ENCODE measurements at places on chromosomes 16 and 17.
A peak's percentile ranks its signal among the peaks of the same experiment; 100 is the strongest.

GRCh38 chr16:19809121-19809635, 75.5 kb downstream of the GPRC5B start:
- peak; percentile 26 for DNase-seq

- no peak for DNase-seq
These were observed 477 bp upstream of the ARHGAP27 start for GRCh38 chr17:45433159-45433535.

- DNase-seq, result no peak
These were observed 45.7 kb downstream of the TMEM186 start for GRCh38 chr16:8751481-8752311.

- no peak for DNase-seq
These were observed 224.3 kb upstream of the EEF2KMT start for GRCh38 chr16:5321930-5322329.

DNA sequence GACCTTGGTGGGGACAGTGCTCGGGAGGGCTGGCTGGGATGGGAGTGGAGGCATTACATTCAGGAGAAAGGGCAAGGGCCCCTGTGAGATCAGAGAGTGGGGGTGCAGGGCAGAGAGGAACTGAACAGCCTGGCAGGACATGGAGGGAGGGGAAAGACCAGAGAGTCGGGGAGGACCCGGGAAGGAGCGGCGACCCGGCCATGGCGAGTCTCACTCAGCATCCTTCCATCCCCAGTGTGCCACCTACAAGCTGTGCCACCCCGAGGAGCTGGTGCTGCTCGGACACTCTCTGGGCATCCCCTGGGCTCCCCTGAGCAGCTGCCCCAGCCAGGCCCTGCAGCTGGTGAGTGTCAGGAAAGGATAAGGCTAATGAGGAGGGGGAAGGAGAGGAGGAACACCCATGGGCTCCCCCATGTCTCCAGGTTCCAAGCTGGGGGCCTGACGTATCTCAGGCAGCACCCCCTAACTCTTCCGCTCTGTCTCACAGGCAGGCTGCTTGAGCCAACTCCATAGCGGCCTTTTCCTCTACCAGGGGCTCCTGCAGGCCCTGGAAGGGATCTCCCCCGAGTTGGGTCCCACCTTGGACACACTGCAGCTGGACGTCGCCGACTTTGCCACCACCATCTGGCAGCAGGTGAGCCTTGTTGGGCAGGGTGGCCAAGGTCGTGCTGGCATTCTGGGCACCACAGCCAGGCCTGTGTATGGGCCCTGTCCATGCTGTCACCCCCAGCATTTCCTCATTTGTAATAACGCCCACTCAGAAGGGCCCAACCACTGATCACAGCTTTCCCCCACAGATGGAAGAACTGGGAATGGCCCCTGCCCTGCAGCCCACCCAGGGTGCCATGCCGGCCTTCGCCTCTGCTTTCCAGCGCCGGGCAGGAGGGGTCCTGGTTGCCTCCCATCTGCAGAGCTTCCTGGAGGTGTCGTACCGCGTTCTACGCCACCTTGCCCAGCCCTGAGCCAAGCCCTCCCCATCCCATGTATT, 1.1 kb downstream of the CSF3 start:
- no peak for DNase-seq

- no peak for DNase-seq
These were observed 25.2 kb downstream of the C17orf67 start for GRCh38 chr17:56808503-56808902.

DNA sequence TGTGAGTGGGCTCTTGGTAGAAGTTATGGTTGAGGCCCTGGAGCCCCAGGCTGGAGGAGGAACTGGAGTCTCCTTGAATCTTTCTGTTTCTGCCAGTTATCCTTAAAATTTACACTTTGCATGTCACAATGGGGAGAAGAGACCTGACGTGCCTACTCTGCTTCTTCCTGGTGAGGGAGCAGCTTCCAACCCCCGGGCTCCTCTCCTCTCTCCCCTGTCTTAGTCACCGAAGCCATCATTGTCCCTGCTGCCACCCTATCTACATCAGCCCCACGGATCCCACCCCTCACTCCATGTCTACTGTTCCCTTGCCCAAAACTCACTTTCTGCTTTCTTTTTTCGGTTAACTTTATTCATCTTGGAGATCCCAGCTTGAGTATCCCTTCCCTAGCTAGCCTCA, 17.6 kb downstream of the DNAJA3 start:
- no peak for DNase-seq

- no peak for DNase-seq
These were observed 21.2 kb downstream of the USP43 start for GRCh38 chr17:9666461-9667050.

DNA sequence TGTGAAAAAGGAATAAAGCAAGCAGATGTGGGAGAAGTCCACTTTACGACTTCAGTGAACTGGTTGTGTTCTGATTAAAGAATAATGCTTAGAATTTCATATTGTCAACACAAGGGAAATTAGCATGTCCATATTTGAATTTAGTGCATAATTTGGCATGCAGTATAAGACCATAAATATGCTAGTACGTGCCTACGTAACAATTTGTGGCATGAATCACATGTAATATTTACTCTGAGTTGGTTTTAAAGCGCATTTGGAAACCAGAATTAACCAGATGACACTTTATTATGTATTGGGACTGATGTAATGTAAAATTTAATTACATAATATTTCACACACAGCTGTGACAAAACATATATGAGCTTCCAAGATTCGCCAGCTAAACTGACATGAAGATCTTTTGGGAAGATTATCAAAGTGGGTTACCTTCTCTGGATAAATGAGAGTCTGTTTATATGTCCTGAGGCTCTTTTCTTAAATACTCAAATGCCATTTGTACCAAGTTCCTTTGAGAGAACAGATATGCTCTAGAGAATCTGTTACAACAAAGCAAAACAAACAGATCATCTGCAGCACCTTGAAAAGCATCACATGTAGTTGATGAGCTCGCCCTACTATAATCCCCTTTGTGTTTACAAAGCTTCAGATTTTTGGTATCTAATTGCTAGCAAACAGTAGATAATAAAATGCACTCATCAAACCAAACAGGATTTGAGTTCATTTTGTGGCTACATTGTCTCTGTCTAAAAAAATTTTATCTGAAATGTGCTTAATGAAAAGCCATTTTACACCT, 1468.6 kb downstream of the CDH11 start:
- DNase-seq, result no peak

GRCh38 chr17:50918933-50919296, 52.8 kb upstream of the TOB1 start:
- no peak for DNase-seq

DNA sequence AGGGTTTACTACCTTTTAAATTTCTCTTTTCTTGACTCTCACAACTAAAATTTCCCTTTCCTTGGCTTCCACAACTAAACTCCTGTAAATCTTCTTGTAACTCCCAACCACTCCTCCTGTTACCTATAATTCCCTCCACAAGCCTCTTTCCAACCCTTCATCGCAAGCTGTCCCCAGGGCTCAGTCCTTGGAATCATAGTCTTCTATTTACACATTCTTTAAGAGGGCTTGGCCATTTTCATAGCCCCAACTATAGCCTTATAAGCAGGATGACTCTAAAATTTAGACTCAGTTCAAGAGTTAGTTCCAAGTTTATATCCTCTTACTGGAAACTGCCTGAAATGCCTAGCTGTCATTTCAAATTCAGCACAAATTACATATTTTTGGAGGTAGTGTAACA, 23.9 kb downstream of the GLG1 start:
- DNase-seq, result no peak

DNA sequence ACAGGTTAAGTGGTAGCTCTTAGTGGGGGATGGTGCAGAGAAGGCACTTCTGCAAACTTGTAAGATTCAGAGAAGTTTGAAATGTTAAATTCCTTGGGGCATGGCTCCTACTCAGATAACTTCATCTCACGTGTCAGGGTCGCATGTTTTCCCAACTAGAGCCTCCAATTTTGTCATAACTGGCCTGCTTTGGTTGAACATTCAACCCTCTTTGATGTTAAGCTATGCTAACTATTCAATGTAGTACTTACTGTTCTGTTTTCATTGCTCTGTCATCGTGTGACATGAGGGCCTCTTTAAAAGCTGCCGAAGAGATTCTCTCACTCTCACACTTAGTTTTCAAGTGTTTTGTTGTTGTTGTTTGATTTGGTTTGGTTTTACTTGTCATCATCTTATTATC, 280.8 kb downstream of the CDH11 start:
- no peak for DNase-seq

DNA sequence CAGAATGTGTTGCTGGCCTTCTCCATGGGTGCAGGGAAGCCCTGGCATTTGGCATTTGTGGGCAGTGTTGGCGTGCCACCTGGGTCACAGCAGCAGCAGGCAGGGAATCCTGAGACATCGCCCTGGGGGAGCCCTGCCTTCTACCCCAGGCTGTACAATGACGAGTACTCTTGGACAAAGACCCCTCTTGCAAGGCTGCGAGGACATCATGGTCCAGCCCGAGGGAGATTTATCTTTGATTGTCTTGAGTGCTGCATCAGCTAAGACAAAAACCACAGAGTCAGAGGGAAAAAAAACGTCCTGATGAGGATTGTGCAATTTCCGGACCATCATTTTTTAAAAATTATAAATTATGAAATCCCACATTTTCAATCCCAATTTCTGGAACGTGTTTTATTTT, 3.7 kb downstream of the CRISPLD2 start:
- peak; percentile 81 for DNase-seq

DNA sequence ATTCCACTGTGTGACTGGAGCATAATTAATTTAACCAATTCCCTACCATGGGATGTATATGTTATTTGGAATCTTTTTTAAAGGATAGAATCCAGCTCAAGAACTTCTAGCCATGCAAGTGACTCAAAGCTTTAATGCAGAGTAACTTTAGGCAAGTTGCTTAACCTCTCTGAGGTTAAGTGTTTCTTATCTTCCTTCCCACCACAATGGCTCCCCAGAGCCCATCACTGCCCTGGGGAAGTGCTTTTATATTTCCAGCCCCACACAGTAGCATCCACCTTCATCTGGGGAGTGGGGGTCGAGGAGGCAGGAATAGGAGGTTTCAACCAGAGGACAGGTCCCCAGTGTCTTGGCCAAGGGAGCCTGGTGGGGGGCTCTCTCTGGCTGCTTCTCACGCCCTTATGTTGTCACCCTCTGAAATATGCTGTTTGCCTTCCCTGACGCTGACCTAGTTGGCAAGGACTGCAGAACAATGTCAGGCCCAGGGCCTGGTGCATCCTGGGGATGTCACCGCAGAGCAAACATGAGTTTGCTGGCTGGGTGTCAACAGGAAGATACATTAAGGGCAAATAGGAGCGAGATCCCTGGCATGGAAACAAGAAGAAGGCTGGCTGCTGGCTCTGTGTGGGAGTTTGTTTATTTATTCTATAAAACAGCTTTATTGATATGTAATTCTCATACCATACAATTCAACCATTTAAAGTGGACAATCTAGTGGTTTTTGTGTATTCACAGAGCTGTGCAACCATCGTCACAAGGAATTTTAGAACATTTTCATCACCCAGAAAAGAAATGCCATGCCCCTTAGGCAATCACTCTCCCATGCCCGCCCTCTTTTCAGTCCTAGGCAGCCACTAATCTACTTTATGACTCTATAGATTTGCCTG, 46.6 kb upstream of the WSB1 start:
- DNase-seq, result peak; percentile 82

DNA sequence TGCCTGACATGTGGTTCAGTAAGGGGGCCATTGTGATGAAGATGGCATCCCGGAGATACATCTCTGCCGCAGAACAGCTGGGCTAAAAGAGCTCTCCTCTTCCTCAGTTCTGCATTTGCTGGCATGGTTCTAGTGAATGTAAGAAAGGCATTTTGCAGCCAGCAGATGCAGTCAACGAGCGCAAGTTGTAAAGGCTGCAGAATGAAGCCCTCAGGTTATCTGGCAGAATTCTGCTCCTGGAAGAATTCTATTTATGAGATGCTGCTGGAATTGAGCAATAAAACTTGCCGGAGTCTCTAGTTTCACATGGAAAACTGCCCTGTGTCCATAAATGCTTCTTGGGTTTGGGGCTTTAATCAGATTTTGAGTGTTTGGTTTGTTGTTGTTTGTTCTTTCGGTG, 176.8 kb upstream of the HSBP1 start:
- DNase-seq, result no peak

DNA sequence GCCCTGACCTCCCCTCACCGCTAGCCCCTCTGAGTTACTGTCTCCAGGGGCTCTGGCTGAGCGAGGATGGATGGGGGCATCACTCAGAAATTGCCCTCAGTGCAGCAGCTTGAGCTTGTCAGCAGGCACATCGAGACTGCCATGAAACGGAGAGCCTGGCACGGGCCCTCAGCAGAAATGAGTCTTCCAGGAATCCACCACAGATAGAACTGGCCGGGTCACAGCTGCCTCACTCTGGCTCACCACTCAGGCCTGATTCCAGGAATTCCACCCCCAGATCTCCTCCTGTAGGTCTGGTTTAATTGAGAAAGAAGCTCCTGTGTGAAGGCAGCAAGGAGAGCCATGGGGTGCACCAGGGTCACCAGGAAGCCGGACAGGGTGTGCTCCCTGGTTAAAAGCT, 85.5 kb downstream of the GSG1L start:
- DNase-seq, result no peak
